GDM1 (cell line): ENCODE measurements at places on chromosomes 1 and 21.

DNA sequence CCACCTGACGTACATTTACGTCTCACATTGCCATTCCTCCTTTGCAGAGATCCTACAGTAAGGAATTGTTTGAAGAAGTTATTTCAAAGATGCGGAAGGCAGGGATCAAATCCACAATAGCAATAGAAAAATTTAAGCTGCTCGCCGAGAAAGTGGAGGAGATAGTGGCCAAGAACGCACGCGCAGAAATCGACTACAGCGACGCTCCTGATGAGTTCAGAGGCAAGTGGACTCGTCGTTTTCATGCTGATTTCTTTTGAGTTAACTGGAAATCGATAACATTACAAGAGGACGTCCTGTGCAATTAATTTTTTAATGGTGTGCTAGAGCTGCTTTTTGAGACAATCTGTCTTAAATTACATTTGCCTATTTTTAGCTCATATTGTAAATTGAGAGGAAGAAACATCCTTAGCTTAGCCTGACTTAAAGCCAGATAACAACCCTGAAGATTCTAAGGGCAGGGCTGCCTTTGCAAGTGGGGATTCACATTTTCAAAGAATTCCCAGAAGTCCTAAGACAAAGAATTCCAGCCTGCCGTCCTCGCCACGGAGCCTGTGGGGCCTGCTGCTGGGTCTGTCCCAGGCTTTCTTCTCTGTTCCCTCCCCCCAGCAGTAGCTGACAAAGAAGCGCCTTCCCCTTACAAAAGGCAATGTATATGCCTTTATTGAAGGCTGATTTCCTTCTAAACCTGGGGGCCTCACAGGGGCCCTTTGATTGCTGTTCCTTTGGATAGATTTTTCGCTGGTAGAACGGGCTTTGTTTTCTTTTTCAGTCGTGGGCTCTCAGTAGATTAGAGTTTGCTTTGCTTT, 31.6 kb upstream of the KIF1B start:
- no peak for DNase-seq

- DNase-seq: no peak
Measured at GRCh38 chr1:111420377-111420776, 7.2 kb downstream of the OVGP1 start.

- DNase-seq: no peak
Measured at GRCh38 chr1:240474133-240474614, 137.8 kb downstream of the GREM2 start.

DNA sequence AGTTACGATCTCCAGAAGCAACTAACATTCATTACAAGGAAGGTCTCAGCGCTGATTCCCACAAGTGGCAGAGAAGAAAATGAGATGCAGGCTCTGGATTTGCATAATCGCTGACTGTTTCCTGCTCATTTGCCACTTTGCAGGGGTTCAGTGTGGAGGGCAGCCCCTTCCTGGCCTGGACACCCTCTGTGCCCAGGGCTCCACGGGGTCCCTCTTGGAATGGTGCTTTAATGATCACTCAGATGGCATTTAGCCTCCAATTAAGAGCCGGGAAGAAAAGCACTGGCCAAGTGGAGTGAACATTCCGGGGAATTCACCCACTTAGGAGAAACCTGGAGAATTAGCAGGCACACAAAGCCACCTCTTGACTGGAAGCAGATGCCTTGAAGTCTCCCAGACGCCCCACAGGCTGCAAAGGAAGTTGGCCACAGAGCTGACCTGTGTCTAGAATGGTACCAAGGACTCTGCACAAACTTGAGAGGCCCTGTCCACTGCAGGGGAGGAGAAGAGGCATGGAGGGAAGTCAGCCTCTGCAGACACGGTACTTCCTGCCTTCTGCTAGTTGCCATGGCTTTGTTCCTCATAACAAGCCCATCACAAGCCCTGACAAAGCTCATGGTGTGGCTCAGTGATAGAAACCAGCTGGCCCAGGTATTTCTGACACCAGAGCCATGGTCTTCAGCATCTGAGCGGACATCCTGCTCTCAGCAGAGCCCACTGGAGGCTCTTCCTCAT, 157.2 kb downstream of the KAZN start:
- DNase-seq: peak; percentile 60

GRCh38 chr1:118202076-118202608, 17.1 kb upstream of the SPAG17 start:
- DNase-seq: no peak

DNA sequence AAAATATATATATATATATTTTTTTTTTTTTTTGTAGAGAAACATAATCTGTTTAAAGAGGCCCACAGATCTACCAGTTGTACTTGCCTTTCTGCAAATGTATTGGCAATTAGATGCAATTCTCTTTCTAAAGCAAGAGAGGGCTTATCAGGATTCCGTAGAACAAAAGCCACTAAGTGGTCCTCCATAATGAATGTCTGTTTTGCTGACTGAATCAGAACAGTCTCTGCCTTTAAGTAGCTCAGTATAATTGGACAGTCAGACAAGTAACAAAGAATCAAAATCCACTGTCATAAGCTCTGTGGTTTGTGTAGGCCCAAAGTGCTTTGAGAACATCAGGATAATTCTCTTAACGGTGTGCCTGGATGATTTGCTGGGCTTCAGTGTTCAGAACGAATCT, 17.3 kb downstream of the SARS1 start:
- no peak for DNase-seq

DNA sequence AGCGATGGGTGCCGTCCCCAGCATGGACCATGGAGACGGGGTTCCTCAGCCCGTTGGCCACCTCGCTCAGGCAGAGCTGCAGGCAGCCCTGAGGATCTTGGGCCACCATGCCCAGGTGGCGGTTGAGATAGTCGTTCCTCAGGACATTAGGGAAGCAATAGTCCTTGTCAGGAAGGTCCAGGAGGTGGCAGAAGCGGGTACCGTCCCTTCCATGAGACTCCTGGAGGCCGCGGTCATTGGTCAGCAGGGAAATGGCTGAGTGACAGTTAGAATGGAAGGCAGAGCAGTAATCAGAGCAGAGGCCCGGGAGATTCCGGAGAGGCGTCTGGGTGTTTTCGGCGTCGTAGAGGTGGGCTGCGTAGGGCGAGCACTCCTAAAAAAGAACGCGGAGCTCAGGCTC, 4.1 kb downstream of the HHIPL2 start:
- DNase-seq: no peak

DNA sequence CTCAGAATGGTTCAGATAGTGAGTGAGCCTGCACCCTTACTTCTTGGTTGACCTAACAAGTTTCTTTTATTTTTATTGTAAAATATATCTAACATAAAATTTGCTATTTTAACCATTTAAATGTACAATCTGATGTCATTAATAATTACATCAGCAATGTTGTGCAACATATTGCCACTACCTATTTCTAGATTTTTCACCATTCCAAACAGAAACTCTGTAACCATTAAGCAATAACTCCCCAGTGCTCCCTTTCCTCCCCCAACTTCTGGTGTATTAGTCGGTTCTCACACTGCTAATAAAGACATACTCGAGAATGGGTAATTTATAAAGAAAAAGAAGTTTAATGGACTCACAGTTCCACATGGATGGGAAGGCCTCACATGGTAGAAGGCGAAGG, 76.2 kb upstream of the TENT5C start:
- DNase-seq: no peak

GRCh38 chr1:14372526-14372925, 226.0 kb upstream of the KAZN start:
- no peak for DNase-seq

GRCh38 chr1:220813013-220813412, 26.3 kb downstream of the MTARC1 start:
- DNase-seq: no peak

- no peak for DNase-seq
Measured at GRCh38 chr1:179105393-179105792, 23.5 kb downstream of the TOR3A start.

DNA sequence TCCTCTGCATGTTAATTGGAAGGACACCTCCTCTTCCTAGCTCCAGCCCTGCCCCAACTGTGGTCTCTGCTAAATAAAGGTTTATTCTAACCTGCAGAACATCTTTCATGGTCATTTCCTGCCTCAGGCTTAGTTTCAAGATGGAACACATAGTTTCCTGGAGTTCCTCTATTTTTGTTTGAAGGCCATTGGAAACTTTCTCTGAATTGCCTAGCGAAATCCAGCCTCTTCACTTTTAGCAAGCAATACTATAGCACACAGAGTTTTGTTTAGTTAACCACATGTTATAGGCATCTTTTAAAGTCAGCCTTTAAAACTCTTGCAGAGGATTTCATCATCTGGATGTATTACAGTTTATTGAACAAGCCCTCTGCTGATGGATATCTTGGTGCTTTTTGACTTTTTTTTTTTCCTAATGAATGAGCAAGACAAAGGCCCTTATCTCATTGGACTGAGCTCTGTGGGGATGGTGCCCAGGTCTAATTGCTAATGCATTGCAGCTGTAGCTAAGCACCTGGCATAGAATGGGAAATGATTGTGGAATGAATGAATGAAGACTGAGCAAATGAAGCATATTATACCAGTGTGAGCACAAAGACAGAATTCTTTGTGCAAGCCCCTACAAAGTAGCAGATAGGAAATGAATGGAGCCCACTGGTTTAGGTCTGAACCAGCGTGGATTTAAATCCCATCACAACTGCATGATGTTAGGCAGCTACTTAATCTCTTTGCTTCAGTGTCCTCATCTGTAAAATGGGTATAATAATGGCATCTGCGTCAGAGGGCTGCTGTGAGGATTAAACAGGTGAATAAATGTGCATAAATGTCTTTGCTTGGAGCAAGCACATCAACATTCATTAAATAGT, 641 bp upstream of the CFAP107 start:
- DNase-seq: no peak

DNA sequence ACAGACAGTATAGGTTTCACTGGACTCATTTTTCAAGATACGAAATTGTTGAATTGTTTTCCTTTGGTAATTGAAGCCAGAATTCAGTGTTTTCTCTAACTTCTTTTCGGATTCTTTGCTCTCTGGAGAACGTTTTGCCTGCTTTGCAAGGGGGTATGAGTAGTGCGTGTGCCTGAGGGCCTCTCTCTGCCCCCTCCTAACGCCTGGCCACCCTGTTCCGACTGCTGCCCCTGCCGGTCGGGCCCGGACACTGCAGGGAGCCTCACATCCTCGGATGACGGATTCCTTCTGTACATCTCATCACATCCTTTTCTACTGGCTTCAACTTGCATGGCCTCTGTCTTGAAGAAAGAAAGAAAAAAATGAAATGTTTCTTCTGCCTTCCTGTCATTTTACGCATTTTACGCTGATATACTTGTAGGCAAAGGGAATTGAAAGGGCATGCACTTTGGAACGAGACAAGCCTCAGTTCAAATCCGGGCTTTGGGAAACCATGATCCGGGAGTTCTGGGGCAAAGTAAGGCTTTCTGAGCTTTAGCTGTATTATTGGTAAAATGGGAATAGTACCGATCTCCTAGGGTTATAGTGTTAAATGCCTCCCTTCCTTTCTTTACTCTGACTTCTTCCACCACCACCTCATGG, 65.1 kb downstream of the DISC1 start:
- no peak for DNase-seq

DNA sequence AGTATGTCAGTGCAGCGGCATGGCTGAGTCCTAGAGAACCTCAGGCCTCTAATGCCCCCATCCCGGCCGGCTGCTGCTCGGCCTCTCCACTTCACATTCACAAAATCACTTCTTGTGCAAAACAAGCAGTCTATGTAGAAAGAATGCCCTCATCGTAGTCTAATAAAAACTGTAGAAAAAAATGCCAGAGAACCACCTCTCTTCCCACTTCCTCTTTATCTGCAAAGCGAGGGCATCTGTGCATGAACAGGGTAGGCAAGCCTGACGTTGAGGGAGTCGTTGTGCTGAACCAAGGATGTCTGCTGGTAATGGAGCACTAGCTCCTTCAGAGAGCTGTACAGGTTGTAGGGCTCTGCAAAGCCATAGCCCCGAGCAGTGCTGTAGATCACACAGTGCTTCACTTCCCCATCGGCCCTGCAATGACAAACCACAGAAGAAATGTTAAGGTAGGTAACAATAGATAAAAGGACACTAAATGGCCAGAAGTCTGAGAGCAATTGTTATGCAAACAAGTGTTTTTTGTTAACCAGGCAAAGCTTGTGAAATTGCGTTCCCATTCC, 88.9 kb downstream of the PIK3R3 start:
- DNase-seq: peak; percentile 59

GRCh38 chr1:221101807-221102605, 222.8 kb downstream of the HLX start:
- DNase-seq: no peak

DNA sequence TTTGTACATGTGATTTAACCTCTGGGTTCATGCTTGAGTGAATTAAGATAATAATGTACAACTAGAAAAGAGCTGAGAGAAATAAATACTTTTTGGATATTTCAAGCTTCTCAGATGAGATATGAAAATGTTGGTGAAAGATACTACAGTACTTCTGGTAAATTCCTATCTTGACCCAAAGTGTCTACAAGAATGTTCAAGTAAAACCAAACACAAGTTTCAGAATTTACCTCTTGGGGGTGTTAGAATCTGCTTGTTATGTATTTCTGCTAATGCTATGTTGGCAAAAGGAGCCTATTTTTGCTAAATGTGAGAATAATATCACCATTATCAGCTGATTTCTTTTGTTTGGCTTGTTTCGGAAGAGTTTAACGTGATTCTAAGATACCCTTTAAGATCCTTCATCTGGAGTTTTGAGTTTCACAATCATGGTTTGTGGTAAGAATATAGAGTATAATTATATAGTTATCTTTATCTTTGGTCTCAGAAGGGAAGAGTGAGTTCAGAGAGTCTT, 388.5 kb downstream of the LMO4 start:
- no peak for DNase-seq

GRCh38 chr1:36553591-36554322, 71.0 kb upstream of the CSF3R start:
- DNase-seq: peak; percentile 30

- DNase-seq: no peak
Measured at GRCh38 chr1:183206538-183207122, 20.6 kb downstream of the LAMC2 start.

DNA sequence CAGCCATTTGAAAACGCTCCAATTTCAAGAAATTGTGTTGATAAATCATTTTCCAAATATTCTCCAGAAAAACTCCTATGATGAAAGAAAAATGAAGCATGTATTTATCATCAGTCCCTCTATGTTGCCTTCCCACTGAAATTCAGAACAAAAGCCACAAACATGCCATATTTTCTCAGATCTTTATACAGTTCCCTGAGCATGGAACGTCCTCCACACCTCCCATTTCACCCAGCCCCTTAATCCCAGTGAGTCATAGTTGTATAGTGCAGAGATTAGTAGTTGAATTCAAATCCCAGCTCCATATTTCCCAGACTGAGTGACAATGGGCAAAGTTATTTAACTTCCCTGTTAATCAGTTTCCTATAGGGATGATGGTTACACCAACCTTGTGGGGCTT, 20.6 kb upstream of the NPL start:
- no peak for DNase-seq
